ENCODE measurements at places on chromosomes 3 and 15. TPM values are rescaled to one million over a fixed set of nuclear protein-coding genes. Genes with fewer than 3 reads are reported as not detected.

The ECE2 gene
- not detected for total RNA-seq

The PAQR9 gene
- 0.14 TPM for total RNA-seq

The MESP1 gene
- total RNA-seq, result 2.7 TPM

The HDGFL3 gene
- 17.6 TPM for total RNA-seq

The TF gene
- not detected for total RNA-seq

The ATP6V1A gene
- total RNA-seq, result 81.8 TPM

The MRPL46 gene
- total RNA-seq, result 16.9 TPM
